Lung (tissue), 17 donors: ENCODE measurements at places on chromosomes 1 and 21. TPM values are rescaled to one million over a fixed set of nuclear protein-coding genes. Genes with fewer than 3 reads are reported as not detected.
A peak's percentile ranks its signal among the peaks of the same experiment; 100 is the strongest.

GRCh38 chr1:240998024-240998423, 359.0 kb downstream of the RGS7 start:
- no peak for DNase-seq

DNA sequence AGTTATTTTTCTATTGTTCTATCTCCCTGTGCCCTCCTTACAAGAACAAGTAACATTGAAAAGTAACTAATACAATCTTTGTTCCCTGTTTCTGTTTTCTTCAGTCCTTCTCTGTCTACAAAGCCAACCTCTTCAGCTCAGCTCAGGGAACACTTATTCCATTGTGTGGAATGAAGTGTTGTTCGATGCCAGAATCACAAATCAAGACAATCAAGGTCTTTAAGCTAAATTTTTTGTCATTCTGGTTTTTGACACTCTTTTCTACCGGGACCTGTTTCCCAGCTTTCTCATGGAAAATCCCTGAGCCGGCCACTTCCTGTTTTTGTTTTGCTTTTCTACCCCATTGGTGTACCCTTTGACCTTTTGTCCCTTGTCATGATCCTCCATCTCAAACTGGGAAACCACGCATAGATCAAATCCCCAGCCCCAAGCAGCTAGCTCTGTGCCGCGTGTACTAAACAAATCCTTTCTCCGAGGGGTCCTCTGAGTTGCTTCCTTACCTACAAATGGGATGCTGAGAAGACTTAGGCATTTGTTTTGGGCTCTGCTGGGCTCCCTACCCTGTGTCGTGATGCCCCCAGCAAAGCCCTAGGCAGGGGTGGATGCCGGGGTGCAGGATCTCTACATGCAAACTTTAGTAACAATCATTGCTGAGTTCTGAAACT, 141.8 kb downstream of the TOMM20 start:
- DNase-seq, result peak; percentile 58

Gene TAS1R1
- polyA plus RNA-seq, result 0.08 TPM

DNA sequence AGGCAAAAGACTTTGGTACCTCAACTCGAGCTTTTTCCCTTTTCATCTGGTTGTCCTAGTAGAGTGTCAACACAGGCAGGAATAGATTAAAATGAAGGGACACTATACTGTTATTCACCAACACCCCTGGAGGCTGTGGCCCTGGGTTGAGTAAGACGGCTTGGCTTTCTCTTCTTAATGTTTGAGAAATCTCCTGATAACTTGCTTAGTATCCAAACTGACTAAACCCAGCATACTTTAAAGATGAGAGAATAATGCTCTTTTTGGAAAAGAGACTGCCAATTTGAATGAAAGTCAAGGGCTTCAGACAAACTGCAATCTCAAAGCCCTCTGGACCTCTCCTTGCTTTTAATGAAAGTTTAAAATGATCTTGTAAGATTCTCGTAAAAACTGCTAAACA, 2.6 kb upstream of the SLC30A1 start:
- no peak for DNase-seq

Gene PYGO2
- 22.2 TPM for polyA plus RNA-seq

Gene COL11A1
- polyA plus RNA-seq, result 0.55 TPM

Gene SLC1A7
- polyA plus RNA-seq, result 0.81 TPM

DNA sequence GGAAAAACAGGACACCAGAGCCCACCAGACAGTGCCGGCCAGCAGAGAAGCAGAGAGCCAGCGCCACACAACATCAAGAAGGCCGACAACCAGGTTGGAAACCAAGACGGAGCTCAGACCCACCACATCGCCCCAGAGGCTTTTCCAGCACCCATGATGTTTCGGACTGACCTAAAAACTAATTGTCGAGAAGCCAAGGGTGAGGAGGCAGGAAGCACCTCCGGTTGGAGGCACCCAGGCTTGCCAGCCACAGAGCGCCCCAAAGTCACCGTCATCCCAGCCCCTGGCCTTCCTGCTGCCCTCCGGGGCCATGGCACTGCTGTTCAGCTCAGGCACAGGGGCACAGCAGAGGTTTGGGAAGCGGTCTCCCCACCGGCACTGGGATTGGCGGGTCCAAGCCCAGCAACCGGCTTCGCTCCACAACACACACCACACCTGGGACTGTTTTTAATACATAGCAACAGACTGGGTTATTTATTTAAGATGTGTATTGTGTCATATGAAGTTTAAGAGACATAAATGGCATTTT, 67.2 kb downstream of the SLC37A1 start:
- no peak for DNase-seq

- no peak for DNase-seq
Observed at GRCh38 chr1:28601696-28602095, 9.6 kb downstream of the RAB42 start.

Gene NUF2
- 3.0 TPM for polyA plus RNA-seq

Gene TRIM58
- polyA plus RNA-seq, result 0.71 TPM

GRCh38 chr1:58968360-58968952, 184.6 kb upstream of the JUN start:
- DNase-seq, result peak; percentile 85

GRCh38 chr1:90994461-90994860, 27.4 kb downstream of the ZNF644 start:
- no peak for DNase-seq

DNA sequence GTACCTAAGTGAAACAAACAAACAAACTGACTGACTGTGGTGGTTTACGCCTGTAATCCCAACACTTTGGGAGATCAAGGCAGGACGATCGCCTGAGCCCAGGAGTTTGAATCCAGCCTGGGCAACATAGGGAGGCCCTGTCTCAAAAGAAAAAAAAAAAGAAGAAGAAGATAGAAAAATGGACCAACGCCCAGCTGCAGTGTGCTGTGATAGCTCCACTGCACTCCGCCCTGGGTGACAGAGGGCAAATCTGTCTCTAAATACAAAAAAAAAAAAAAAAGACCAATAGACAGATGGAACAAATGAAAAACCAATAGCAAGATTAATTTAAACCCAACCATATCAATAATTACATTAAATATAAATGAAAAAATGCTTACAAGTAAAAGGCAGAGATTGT, 13.9 kb downstream of the AKR7A3 start:
- no peak for DNase-seq

- peak; percentile 51 for DNase-seq
Observed at GRCh38 chr21:15095326-15095725, 30.5 kb upstream of the NRIP1 start.

Gene TFF1
- polyA plus RNA-seq, result 3.8 TPM

DNA sequence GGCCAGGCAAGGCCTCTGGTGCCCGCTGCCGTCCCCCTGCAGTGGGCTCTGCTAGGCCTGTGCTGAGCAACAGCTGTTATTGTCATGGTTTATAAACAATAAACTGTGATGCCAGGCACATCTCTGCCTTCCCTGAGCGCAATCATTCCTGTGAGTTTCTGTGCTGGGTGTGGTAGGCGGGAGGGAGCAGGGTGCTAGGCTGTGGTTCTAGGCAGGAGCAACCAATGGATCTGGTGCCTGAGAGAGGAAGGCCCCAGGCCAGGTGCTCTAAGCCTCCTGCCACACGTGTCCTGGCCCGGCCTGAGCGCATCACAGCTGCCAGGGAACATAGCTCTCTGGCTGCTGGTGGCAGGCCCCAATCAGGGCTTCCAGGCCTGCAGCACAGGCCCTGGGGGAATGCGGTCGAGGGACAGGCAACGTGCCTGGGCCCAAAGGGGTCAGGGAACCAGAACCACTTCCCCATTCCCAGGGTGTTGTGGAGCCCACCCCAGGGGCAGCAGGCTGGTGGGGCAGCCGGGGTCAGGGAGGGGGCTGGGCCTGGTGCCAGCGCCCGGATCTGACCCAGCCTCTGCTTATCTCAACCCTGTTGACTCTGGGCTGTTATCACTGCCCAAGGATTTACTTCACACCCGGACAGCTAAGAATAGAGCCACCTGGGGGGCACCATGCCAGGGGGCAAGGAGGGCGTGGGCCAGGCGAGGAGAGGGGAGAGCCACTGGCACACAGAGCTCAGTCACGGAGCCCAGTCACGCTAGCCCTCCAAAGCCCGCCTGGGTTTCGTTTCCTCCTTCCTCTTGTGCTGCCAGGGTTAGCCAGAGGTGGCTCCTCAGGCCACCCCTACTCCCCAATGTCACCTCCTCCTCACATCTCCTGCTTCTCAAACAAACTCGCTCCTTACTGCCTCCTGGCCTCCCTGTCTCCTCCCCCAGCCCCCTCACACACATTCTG, 11.5 kb downstream of the TRIM46 start:
- no peak for DNase-seq

- DNase-seq, result no peak
Observed at GRCh38 chr1:76106719-76107235, 32.2 kb downstream of the ST6GALNAC3 start.

Gene LRIF1
- 9.2 TPM for polyA plus RNA-seq

GRCh38 chr1:165449131-165449530, 4.2 kb upstream of the RXRG start:
- DNase-seq, result no peak

Gene CENPL
- 1.8 TPM for polyA plus RNA-seq

Gene KCNT2
- 0.84 TPM for polyA plus RNA-seq

DNA sequence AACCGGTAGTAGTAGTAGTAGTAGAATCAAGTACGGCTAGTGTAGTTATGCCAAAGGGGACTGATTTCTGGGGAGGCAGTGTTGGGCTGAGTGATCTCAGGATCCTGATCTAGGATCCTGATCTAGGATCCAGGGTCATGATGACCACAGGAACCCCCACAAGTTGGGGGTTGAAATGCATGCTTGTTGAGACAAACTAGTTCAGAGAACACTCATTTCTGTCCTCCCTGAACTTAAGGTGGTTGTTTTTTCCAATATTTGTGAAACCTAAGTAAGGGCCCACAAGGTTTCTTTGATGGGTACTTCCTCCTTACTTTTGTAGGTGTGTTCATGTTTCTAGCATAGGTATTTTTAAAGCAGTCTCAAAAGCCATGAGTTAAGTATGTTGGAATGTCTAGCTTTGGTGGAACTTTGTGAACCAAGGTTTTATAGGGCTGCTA, 33.9 kb upstream of the PDC start:
- peak; percentile 30 for DNase-seq

Gene OR2L3
- not detected for polyA plus RNA-seq

DNA sequence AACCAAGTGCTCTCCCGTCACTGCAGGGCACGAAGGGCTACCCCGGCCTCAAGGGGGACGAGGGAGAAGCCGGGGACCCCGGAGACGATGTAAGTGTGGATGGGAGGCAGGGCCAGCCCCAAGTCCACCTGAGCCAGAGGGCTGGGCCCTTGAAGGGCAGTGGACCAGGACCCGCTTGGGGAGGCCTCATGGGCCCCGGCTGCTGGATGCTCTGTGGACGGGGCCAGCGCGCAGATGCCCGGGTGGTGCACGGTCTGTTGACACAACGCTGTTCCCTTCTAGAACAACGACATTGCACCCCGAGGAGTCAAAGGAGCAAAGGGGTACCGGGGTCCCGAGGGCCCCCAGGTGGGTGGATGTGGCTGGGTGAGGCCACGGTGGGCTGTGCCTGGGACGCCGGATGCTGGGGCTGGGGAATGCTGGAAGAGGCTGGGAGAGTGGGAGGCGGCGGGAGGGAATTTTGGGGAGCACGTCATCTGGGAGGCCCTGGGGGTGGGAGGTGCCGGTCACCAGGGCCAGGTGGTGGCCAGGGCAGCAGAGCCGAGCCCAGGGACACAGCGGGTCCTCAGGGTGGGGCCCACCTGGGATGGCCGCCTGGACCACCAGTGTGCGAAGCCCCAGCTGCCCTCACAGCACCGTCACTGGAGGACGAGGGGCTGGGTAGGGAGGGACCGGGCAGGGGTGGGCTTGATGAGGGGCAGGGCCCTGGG, 17.5 kb downstream of the COL6A1 start:
- no peak for DNase-seq

GRCh38 chr1:229434641-229435051, 752 bp upstream of the ACTA1 start:
- no peak for DNase-seq

Gene DNM3
- polyA plus RNA-seq, result 3.8 TPM
